ENCODE measurements at places on chromosomes 3 and 15.

DNA sequence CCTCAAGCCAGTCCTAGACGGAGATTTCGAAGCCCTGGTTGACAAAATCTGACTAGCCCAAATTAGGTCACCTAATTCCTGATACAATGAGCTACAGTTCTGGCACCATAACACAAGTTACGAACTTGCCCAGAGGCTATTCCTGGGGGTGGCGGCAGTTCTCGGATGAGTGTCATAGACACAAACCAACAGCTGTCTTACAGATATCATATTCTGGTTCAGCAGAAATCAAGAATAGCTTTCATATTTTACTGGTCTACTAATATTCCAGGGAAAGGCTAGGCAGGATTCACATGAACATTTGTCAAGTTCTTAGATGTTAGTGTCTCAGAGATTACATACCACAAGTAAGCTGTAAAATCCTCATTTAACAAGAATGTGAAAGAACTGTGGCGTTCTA is 8.8 kb downstream of the ANAPC13 start:
- DNase-seq = no peak

GRCh38 chr3:55570271-55570711 is 83.2 kb upstream of the WNT5A start:
- no peak for DNase-seq

- no peak for DNase-seq
Observed at GRCh38 chr3:191068946-191069813, 129.9 kb upstream of the OSTN start.

- DNase-seq = no peak
Observed at GRCh38 chr3:155500194-155500818, 206.8 kb upstream of the STRIT1 start.

- no peak for DNase-seq
Observed at GRCh38 chr3:52973806-52974205, 72.1 kb downstream of the SFMBT1 start.

- DNase-seq = no peak
Observed at GRCh38 chr3:50359760-50360110, 414 bp upstream of the TMEM115 start.

DNA sequence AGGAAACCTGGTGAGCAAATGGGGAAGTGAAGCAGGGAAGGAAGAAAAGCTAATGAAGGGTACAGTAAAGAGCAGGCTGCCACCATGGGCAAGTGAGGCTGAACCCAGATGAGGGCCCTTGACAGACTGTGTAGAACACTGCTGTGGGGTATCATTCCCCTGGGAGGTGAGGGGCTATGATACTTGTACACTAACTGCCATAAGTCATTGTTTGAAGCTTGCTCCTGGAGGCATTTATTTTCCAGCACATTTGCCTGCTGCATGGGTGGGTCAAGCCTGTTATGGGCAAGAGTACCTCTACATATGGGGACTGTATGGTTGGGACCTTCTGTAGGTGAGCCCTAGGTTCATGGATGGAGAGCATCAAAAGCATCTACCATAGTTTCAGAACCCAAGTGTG is 57.4 kb downstream of the POMGNT2 start:
- DNase-seq = no peak

GRCh38 chr15:67652586-67652985 is 110.1 kb downstream of the MAP2K5 start:
- no peak for DNase-seq

GRCh38 chr3:25587975-25588374 is 76.7 kb downstream of the TOP2B start:
- no peak for DNase-seq

- no peak for DNase-seq
Observed at GRCh38 chr15:74144153-74144775, 13.9 kb downstream of the ISLR2 start.

DNA sequence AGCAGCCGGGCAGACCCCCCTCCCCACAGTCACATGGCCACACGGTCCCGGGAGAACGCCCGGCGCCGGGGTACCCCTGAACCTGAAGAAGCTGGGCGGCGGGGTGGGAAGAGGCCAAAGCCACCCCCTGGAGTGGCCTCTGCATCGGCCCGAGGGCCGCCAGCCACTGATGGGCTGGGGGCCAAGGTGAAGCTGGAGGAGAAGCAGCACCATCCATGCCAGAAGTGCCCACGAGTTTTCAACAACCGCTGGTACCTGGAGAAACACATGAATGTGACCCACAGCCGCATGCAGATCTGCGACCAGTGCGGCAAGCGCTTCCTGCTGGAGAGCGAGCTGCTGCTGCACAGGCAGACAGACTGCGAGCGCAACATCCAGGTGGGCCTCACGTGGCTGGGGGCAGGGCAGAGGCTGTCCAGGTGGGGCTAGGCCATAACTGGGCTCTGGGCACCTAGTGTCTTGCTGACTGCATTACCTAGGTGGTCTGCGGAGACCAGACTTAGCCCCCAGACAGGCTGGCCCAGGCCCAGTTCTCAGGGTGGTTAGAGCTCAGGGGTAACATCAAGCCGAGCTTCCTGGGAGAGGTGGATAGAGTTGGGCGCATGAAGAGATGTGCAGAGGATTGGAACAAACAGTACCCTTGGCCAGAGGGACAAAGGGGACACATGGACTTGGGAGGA is 6.1 kb downstream of the ZBTB47 start:
- DNase-seq = no peak

GRCh38 chr3:87625876-87626275 is 349.5 kb upstream of the POU1F1 start:
- DNase-seq = no peak

- no peak for DNase-seq
Observed at GRCh38 chr15:22224241-22224671, 143.9 kb downstream of the OR4M2 start.

- no peak for DNase-seq
Observed at GRCh38 chr15:100842756-100843730, 36.6 kb upstream of the ALDH1A3 start.

- no peak for DNase-seq
Observed at GRCh38 chr3:196920733-196921132, 21.6 kb downstream of the NCBP2 start.

GRCh38 chr3:63351159-63352007 is 73.3 kb downstream of the SYNPR start:
- DNase-seq = no peak

DNA sequence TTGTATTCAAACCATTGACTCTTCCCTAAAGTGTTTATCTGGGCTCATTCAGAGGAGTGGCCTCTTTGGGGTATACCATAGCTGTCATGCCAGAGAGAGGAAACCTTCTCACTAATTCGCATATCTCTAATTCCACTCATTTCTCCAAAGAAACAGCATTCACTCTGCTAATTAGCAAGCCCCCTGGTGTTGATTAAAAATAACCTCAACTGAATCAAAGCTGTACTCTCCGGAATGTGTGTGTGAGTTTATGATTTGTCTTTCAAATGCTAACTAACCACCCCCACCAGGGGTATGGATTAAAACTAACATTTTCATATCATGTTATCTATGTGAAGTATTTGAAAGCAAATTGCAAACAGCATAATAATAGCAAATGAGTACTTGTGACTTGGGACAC is 45.5 kb downstream of the PAQR5 start:
- no peak for DNase-seq

DNA sequence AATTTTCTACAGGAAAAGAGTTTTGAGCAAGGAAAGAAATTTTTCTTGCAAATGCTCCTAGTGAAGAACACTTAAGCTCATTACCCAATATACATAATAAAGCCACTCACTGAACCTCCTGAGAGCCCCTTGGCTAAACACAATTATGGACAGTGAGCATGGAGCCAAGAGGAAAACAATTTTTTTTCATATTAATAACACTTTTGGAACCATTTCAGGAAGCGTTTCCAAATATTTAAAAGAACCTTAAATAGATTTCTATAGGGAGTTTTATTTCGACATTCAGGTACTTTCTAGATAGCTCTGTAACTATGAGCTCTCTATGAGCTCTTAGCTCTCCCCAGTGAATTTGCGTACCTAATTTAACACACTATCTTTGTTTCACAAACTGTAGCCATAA is 581.1 kb downstream of the ZNF385D start:
- no peak for DNase-seq

- no peak for DNase-seq
Observed at GRCh38 chr3:135155228-135155627, 360.2 kb downstream of the EPHB1 start.

- no peak for DNase-seq
Observed at GRCh38 chr3:185843126-185843525, 18.3 kb upstream of the IGF2BP2 start.

DNA sequence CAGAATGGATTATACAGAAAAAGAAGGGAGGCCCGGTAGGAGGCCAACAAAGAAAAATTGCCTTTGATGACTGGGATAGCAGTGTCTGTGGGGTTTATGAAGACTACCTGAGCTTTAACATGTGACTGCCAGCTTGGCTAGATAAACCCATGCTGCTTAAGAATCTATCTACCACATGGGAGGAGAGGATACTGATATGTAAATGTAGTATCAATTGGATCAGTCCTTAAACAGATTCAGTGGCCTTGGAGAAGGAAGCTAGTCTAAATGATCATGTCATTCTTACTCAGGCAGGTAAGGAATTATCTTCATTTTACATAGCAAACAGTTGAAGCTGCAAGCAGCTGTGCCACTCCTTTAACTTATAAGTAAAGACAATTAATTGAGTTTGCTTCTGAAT is 50.0 kb upstream of the SYNPR start:
- no peak for DNase-seq

DNA sequence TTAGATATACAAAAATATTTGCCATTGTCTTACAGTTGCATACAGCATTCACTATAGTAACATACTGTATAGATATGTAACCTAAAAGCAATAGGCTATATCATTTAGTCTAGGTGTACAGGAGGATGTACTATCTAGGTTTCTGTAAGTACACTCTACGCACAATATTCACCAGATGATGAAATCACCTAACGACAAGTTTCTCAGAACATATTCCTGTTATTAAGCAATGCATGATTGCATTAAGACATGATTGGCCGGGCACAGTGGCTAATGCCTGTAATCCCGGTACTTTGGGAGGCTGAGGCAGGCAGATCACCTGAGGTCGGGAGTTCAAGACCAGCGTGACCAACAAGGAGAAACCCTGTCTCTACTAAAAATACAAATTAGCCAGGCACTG is 14.5 kb upstream of the PRKCI start:
- DNase-seq = no peak

- DNase-seq = no peak
Observed at GRCh38 chr15:31393444-31394091, 66.9 kb downstream of the KLF13 start.

DNA sequence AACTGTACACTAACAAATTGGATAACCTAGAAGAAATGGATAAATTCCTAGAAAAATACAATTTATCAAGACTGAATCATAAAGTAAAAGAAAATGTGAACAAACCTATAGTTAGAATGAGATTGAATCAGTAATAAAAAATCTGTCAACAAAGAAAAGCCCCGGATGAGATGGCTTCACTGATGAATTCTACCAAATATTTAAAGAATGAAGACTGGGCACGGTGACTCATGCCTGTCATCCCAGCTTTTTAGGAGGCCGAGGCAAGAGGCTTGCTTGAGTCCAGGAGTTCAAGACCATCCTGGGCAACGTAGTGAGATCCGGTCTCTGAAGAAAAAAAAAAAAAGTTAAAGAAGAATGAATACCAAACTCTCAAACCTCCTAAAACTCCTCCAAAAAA is 17.7 kb upstream of the AP4E1 start:
- no peak for DNase-seq

DNA sequence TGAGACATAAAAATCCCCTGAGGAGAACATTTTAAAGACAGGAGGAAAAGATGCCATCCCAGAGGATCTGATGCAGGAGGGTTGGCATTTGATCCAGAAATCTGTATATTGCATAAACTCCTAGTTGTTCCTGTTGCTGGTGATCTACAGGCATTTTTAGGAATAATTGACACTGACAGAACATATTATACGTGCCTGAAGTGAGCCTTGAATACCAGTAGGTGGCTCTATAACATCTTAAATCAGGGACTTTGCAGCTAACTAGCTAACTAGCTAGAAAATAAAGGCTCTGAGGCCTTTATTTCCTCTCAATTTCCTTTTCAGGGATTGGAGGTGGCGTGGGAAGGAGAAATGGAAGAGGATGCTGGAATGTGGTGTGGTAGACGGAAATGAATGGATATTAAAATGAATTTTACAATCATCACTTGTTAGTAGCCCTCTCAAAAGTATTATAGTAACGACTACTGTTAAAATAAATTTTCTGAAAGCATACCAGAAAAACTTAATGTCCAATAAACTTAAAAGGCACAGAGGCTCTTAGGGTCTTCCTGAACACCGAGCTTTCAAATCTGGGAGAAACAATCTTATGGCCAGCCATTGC is 73.8 kb upstream of the ZBED2 start:
- DNase-seq = no peak

GRCh38 chr3:174440741-174441587 is 418.2 kb upstream of the NAALADL2 start:
- DNase-seq = peak; percentile 85

DNA sequence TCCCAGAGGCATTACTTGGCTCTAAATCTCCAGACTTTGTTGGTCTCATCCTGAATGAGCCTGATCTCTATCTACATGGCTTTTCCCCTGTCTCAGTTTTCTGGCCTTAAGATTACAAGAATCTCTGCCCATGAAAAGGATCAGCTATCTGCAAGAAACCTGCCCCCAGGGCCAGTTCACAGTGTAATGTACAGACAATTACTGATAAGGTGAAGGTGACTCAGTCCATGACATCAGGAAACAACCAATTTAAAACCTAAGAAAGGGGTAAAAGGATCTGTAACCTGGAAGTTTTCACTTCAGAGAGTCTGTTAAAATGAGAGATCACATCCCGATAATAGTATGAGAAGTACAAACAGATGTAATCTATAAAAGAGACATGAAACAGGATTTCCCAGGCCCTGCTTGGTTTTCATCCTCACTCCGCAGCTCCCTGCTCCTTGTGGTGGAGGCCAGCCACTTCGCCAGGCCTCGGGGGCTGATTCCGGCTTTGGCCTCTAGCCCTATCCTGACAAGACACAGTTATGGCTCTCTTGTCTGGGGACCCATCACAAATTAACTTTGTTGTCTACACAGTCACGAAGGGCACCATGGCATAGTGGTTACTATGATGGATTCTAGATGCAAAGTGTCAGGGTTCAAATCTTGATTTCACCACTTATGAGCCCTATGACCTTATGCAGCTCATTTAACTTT is 136.9 kb downstream of the THSD4 start:
- no peak for DNase-seq

- peak; percentile 86 for DNase-seq
Observed at GRCh38 chr3:46947981-46948791, 28.4 kb downstream of the CCDC12 start.

DNA sequence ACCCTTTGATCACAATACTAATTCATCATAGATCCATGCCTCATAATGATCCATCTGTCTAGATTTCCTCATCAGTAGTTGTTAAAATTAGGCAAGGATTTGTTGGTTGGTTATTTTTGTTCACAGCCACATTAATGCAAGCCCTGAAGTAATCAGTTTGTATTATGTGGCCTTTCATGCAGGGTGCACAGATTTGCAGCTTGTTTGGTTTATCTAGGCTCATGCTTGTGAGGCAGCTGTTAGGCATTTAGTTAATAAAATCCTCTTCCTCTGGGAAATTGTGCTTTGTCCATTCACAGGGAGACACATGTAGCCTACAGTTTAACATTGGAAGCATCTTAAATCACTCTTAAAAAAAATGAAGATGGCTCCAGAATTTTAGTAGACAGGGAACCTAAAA is 162.8 kb upstream of the ZNF385D start:
- DNase-seq = no peak
